Stimulated activated CD8-positive, alpha-beta memory T cell treated with anti-CD3 and anti-CD28 coated beads, Interleukin-4, amount 100 ng/mL, for 1 hour (primary cell): ENCODE measurements at places on chromosomes 7 and 10.

DNA sequence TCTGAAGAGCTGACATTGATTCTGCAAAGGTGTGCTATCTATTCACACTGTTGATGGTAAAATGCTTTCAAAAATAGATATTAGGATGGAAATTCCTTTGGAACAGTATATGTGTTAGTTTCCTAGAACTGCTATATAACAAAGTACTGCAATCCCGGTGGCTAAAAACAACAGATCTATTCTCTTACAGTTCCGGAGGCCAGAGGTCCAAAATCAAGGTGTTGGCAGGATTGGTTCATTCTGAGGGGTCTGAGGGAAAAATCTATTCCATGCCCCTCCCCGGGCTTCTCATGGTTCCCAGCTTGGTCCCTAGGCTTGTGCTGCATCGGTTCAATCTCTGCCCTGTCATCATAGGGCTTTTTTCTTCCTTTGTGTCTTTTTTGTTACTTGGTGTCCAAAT is 79.9 kb downstream of the ADD3 start:
- no peak for DNase-seq

- no peak for DNase-seq
These were observed 80.1 kb downstream of the PRKCQ start for GRCh38 chr10:6499974-6500373.

DNA sequence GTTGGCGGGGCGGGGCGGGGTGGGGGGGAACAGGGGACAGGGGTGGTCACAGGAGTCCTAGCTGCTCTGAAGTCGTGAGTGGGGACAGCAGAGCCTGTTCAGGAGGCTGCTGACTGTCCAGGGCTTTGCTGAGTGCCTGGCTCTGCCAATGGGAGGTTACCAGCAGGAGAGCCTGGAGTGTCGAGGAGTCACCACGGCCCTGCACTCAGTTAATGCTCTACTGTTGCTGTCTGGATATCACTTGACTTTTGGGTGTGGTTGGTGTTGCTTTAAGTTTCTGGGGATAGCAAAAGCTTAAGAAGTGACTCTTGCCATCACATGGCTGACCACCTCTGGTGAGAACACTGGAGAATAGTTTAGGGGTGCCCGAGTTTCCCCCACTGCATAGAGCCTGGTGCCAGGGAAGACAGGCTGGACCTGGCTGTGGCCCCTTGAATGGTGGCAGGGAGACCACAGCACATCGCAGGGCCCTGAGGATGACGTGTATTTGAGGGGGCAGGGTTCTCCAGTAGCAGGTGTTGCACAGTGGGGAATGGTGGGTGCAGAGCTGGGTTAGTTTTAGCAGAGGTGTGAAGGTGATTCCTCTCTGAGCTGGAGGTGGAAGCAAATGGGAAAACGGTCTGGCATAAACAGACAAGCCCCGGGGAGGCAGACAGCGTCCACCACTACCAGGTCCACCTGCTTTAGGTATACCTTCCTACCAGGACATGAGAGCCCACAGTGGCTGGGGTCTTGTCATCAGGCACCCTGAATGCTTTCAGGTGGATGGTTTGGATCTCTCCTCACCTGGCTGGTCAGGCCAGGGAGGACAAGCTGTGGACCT is 54.2 kb upstream of the CAMK2B start:
- DNase-seq = no peak

GRCh38 chr10:30494558-30494957 is 60.6 kb downstream of the MAP3K8 start:
- no peak for DNase-seq

- DNase-seq = no peak
These were observed 75.6 kb downstream of the FOXL3 start for GRCh38 chr7:365593-365992.

DNA sequence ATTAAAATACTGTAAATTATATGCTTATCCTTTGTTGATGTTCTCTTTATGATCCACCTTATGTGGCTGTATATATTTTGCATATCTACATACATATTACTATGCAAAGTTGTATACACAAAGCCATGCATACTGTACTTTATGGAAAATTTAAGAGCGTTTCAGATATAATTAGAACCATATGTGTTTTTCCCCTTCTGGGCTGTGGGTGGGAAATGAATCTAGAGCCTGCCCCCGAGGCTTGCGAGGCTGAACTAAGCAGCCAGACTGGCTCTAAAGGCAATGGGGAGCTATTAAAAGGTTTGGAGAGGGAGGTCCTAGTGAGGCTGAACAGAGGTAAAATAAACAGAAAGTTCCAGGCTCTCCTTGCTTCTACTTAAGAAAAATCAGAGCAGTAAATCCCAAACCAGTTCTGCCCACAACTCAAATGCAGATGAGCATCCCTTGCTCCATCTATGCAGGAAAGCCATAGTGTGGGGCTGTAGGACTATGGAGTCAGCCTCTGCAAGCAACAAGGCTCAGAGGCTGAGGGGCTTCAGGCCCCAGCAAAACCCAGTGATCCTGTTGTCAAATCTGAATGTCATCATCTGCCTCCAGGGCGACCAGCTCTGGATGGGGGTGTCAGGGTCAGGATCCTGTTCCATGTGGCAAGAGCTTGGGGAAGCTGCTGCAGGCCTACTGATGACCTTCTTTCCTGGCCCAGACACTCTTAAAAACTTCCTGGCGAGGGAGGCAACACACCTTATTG is 14.1 kb upstream of the DDIT4 start:
- no peak for DNase-seq

- DNase-seq = no peak
These were observed 159.7 kb downstream of the SGMS1 start for GRCh38 chr10:50464004-50464409.

- DNase-seq = no peak
These were observed 41.9 kb downstream of the CADPS2 start for GRCh38 chr7:122844191-122844988.

DNA sequence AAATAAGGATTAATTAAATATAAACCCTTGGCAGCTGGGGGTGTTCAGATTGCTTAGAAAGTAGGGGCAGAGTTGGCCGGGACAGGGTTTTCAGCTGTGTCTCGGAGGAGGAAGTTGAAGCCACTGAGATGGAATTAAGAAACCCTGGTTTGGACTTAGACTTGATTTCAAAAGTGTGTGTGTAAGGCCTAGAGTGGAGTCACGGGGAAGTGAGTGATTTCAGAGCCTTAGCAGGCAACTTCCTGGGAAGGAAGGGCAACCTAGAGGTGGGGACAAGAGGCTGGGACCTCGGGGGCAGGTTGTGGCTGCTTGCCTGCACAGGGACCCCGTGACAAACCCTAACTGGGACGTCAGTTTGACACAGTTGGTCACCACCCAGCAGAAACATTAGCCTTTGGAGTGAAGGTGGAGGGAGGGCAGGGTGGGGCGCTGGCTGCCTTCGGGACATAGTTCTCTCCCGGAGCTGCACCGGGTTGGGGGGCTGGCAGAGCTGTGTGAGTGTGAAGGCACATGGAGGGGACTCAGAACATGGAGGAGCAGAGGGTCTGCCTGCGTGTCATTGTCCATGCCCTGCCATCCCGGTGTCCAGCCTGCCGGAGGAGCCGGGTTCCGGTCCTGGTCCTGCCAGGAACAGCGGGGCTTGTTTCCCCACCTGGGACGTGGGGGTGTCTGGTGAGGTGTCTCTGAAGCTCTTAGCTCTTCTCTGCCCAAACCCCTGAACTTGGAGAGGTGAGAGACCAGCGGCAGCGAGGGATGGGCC is 1.8 kb downstream of the BRI3 start:
- DNase-seq = no peak
